Stimulated activated CD4-positive, alpha-beta T cell treated with anti-CD3 and anti-CD28 coated beads, Interleukin-12 subunit alpha, Interleukin-12 subunit beta, amount 100 ng/mL, for 4 hours (primary cell): ENCODE measurements at places on chromosomes 11 and 22.

DNA sequence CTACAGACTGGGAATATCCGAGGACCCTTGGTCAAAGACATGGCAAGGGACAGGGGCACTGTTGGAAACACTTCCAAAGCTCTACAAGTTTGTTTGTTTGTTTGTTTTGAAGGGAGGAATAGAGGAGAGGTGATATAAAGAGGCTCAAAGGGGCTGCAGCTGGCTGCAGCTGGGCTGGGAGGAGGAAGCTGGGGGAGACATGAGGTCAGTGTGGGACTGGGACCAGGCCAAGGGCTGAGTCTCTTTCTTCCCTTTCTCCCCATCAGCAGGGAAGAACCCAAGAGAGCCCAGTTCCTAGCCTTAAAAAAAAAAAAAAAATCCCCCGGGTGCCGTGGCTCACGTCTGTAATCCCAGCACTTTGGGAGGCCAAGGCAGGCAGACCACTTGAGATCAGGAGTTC, 5.0 kb downstream of the RHOG start:
- no peak for DNase-seq

GRCh38 chr11:11640152-11640551, 18.3 kb upstream of the GALNT18 start:
- DNase-seq: no peak

DNA sequence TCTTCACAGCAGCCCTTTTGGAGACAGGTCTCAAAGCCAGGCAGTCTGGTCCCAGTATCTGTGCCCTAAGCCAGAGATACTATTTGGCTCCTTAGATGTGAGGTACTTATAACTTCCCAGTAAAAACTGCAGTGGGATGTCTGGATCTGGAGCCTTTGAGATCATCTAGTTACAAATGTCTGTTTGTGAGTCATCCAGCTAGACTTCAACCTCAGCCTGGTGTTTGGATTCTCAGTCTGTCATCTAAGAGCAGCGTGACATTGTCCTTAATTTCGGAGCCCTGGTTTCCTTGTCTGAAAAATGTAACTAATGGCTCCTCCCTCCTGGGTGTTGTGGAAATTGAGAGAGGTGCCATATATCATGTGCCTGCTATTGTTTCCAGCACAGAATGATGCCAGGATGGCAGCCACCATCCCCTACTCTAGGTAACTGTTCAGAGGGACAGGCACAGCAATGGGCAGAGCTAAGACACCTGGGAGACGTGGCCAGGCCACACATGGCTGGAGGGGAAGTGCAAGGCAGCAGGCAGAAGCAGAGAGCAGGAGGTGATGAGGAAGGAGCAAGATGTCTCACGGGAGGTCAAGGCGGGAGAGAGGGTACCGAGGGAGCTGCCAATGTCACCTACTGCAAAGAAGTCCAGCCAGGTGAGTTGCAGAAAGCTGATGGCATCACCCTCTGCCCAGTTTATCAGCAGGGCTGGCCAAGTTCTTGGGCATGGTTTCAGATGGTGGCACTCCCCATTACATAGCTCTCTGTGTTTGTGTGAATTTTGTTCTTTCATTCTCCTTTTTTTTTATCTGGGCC, 20.6 kb upstream of the ST3GAL4 start:
- DNase-seq: no peak

- no peak for DNase-seq
Measured at GRCh38 chr11:129731316-129731715, 84.3 kb upstream of the TMEM45B start.

GRCh38 chr11:2259897-2260451, 10.4 kb downstream of the ASCL2 start:
- no peak for DNase-seq

- no peak for DNase-seq
Measured at GRCh38 chr11:129144256-129144655, 47.9 kb downstream of the ARHGAP32 start.

- DNase-seq: no peak
Measured at GRCh38 chr11:116413301-116414242, 359.2 kb downstream of the BUD13 start.

DNA sequence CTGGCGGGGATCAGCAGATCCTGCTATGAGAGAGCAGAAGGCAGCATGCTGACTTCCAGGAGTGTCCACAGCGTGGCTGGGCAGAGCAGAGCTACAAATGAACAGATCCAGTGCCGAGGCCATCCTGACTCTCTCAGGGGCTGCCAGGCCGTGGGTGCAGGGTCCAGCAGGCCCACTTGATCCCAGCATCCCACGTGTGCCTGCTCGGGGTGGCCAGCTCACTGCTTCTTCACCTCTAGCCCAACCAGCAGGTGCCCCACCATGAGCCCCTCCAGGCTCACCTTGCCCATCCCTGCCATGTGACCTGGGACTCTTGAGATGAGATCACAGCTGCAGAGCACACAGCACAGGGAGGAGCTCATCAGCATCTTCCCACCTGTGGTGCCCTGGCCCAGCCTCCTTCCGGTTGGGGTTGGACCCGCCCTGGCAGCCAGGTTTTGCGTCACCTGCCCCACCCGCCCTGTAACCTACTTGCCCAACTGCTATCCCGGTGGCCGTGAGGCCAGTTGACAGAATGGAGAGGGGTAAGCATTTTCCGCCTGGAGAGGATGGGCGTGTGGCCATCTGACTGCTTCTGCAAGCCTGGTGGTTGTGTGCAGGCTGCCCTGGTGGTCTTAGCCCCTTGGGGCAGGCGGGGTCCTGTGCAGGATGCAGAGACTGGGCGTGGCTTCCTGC, 11.0 kb downstream of the TANGO2 start:
- DNase-seq: no peak

GRCh38 chr11:3126207-3126865, 38.8 kb downstream of the OSBPL5 start:
- DNase-seq: no peak

DNA sequence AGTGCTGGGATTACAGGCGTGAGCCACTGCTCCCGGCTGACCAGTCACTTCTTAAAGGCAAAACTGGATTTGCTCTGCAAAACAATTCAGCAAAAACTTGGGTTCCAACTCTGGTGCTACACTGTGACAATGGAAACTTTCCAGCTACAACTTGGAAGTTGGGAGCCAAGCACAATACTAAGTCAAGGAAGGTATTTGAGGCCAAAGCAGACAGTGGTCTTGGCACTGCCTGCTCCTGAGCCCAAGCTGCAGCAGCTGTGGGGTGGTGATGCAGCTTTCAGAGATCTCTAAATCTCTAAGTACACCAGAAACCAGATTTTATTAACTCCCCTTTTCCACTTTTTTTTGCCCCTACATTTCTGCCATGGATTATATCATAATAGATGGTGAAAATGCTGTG, 17.5 kb downstream of the ADM start:
- no peak for DNase-seq
